Thymus (tissue), 14 donors: ENCODE measurements at places on chromosomes 12 and 14. TPM values are rescaled to one million over a fixed set of nuclear protein-coding genes. Genes with fewer than 3 reads are reported as not detected.
A peak's percentile ranks its signal among the peaks of the same experiment; 100 is the strongest.

Gene DBX2
- under 0.01 TPM for total RNA-seq

GRCh38 chr12:112447106-112447505 lies 28.4 kb downstream of the PTPN11 start:
- H3K27ac ChIP-seq: no peak overlapping the region
- no peaks in the 10 kb centered on the region for H3K4me1 ChIP-seq
- DNase-seq: no peak
- no peak overlapping the region for H3K4me3 ChIP-seq
- no peaks in the 10 kb centered on the region for H3K27me3 ChIP-seq
- H3K36me3 ChIP-seq: peaks cover 32% of the 10 kb centered on the region

- no peak overlapping the region for H3K27ac ChIP-seq
- H3K4me1 ChIP-seq: no peaks in the 10 kb centered on the region
- DNase-seq: no peak
- no peaks in the 10 kb centered on the region for H3K36me3 ChIP-seq
- H3K27me3 ChIP-seq: no peaks in the 10 kb centered on the region
- no peak overlapping the region for H3K4me3 ChIP-seq
Observed at GRCh38 chr14:33714527-33715226, 236.2 kb downstream of the EGLN3 start.

GRCh38 chr14:89255852-89256251 lies 161.2 kb downstream of the FOXN3 start:
- H3K27ac ChIP-seq: no peak overlapping the region
- no peaks in the 10 kb centered on the region for H3K27me3 ChIP-seq
- peaks cover 15% of the 10 kb centered on the region for H3K36me3 ChIP-seq
- DNase-seq: no peak
- H3K4me1 ChIP-seq: peaks cover 4% of the 10 kb centered on the region

Gene ZBTB39
- 5.1 TPM for total RNA-seq

DNA sequence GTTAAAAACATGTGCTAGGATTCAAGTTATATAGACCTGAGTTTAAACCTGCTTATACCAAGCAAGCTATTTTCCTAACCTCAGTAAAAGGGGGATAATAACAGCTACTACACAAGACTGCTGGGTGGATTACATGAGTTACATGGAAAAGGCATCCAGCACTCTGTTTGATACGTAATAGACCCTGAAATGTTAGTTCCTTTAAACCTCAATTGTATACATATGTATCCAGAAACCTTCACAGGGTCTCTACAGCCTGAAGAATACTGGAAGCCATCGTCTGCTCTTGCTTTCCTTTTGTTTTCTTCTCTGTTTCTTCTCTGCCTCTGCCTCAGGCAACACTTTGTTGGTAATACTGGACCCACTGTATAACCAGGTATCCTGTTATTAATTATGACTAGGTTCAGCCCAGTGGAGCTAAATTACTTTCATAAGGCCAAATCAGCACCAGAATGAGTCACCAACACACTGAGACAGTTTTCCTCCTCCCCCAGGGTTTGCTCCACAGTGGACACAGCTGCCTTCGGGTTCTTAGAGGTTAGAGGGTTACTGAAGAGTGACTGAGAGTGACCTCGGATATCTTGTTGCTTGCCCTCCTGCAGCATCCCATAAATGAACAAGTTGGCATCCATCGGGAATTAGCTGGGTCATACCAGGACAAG lies 127.1 kb downstream of the CAPZA3 start:
- DNase-seq: no peak
- no peak overlapping the region for H3K4me3 ChIP-seq
- no peaks in the 10 kb centered on the region for H3K36me3 ChIP-seq
- no peaks in the 10 kb centered on the region for H3K27me3 ChIP-seq

DNA sequence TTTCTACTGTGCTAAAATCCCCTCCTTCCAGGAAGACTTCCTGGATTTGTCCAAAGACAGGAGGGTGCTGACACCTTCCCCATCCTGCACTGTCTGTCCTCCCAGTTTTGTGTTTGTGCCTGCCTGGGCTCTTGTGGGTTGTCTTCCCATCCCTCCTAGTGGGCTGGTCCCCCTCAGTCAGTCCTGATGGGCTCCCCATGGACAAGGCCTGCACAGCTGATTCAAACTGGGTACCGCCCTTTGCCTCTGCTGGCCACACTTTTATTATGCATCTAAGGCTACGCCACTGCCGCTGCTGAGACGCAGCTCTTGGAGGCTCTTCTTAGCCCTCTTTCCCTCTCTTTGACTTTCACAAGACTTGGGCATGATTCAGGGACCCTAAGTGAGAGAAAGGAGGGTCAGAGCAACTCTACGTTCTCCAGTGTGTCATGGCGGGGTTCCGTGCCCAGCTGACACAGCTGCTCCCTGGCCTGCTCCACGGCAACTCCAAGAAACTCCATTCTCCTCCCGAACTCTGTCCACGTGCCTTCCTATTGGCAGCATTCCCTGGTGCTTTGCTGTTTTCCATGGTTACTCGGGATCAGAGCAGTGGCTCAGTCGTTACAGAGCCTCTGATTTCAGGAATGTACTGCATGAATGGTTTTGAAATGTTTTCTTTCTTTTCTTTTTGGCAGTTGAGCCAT lies 3.8 kb upstream of the KRT85 start:
- H3K27me3 ChIP-seq: peaks cover 19% of the 10 kb centered on the region
- peak overlapping the region; percentile 37 for H3K27ac ChIP-seq
- DNase-seq: no peak
- no peak overlapping the region for H3K4me3 ChIP-seq
- no peaks in the 10 kb centered on the region for H3K36me3 ChIP-seq

DNA sequence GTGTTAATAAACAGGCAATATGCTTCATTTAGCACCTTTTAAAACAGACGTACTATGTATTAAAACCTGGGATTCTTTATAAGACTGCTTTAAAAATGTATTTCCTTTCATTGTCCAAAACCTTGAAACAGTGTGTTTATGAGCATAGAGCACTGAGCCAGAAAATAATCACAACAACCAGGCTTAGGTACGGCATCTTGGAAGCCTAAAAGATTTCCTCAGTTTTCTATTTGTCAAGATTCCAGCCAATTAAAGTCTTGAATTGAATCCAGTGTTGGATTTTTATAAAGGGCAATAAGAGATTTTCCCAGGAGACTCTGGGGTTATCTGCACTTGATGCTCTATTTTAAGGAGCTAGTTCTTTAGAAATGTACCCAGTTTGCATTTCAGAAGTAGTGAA lies 80.3 kb downstream of the GRIP1 start:
- H3K27ac ChIP-seq: no peak overlapping the region
- no peak overlapping the region for H3K4me3 ChIP-seq
- DNase-seq: no peak
- peaks cover 5% of the 10 kb centered on the region for H3K4me1 ChIP-seq
- H3K27me3 ChIP-seq: no peaks in the 10 kb centered on the region
- H3K36me3 ChIP-seq: no peaks in the 10 kb centered on the region

Gene TMEM119
- 5.3 TPM for total RNA-seq
